Stimulated activated CD4-positive, alpha-beta T cell treated with anti-CD3 and anti-CD28 coated beads, Interleukin-15, amount 100 ng/mL, for 1 hour (primary cell): ENCODE measurements at places on chromosomes 6 and 20.

GRCh38 chr6:56521454-56521853 lies 121.2 kb downstream of the DST start:
- DNase-seq: no peak

GRCh38 chr6:142155895-142156757 lies 9.1 kb downstream of the VTA1 start:
- DNase-seq: no peak

DNA sequence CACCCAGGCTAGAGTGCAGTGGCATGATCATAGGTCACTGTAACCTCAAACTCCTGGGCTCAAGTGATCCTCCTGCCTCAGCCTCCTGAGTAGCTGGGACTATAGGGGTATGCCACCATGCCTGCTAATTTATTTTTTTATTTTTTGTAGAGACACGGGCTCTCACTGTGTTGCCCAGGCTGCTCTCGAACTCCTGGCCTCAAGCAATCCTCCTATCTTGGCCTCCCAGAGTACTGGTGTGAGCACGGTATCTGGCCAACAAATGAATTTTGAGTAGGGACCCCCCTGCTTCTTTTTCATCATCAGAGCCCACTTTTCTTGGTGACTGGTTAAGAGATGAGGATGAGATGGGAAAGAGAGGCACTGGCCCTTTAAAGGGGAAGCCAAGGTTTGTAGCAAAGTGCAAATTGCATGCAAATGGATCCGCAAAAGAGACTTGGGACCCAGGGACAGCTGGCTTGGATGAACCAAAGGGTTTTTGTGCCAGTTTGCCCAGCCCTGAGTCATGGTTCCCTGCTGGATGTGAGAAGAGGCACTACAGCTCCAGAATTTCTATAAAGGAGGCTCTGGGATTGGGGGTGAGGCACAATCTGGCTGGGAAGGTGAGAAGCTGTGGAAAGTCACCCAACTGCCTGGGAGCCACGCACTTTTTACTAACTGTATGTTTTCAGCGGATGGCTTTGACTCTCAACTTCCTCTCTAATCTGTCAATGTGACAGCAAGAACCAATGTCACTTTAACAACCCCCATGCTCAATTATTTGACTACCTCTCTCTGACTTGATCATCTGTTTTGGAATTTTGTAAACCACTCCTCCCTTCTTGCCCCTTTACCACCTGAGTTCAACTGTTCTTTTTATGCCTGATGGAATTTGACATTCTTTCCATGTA lies 58.7 kb upstream of the RNF24 start:
- DNase-seq: no peak

GRCh38 chr20:32451682-32452461 lies 93.7 kb downstream of the ASXL1 start:
- no peak for DNase-seq

DNA sequence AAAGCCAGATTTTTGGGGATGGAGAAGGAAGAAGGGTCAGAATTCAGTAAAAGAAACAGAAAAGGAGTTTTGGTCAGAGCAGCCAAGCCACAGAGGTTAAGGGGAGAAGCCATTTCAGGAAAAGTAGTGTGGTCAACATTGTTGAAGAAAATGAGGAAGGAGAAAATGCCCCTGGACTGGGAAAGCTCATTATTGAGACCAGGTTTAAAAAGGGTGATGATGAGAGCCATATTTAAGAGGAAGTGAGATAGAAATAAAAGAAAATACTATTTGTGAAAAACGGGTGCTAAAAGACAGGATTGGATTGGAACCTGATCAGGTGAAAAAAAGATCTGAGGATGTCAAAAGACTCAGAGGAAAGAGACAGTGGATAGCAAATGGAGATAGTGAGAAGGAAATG lies 75.8 kb downstream of the CEP162 start:
- DNase-seq: no peak

GRCh38 chr6:17032988-17033634 lies 68.7 kb upstream of the STMND1 start:
- no peak for DNase-seq

DNA sequence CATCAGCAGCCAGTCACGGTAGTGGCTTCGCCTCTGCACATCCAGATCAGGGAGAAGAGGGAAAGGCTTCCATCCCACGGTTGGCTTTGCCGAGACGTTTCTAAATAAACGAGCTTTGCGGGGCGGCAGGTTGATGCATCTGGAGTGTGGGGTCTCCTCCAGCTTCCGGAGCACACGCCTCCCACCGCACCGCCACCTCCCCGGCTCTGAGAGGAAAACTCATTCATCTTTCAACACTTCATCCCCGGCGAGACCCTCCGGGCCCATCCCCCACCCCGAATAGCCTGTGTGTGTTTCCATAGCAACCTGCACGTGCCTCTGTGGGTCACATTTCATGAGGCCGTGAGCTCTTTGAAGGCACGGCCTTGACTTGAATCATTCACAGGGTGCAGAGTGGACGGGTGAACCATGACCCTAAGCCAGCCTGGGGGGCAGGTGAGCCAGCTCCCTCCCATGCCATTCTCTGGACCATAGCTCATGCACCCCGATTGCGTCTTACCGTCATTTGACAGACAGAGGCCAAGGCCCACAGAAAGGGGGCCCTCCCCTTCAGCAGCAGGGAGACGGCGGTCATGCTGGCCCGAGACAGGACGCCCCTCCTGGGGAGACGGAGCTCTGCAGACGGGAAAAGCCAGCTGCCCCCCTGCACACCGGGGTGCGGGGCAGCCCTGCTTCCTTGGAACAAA lies 16.2 kb upstream of the CHRNA4 start:
- DNase-seq: no peak

DNA sequence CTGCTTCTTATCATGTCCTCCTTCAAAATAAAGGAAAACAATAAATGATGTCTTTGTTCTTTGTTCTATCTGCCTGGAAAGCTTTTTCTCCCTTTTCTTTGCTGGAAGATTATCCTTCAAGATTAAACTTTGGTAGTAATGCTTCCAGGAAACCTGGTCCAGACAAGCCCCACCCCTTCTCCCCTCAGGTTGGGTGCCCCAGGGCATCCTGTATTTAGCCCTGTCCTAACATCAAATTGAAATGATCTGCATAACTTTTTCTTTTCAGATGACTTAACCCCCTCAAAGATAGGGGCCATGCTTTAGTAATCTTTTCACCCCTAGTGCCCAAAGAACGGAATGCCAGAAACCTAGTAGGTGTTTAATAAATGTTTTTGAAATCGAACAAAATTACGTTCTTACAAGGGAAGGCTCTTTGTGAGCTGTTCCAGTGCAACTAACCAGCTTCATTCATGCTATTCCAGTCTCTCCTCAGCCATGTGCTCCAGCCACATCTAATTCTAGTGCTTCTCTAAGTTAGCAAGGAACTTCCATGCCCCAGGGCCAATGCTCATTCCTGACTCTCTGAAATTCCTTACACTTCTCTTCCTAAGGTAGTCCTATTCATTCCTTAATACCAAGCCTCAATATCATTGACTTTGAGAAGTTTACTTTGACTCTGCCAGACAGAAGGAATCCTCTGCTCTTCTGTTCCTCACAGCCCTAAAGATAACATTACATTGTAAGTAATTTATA lies 135.6 kb upstream of the BACH2 start:
- no peak for DNase-seq

DNA sequence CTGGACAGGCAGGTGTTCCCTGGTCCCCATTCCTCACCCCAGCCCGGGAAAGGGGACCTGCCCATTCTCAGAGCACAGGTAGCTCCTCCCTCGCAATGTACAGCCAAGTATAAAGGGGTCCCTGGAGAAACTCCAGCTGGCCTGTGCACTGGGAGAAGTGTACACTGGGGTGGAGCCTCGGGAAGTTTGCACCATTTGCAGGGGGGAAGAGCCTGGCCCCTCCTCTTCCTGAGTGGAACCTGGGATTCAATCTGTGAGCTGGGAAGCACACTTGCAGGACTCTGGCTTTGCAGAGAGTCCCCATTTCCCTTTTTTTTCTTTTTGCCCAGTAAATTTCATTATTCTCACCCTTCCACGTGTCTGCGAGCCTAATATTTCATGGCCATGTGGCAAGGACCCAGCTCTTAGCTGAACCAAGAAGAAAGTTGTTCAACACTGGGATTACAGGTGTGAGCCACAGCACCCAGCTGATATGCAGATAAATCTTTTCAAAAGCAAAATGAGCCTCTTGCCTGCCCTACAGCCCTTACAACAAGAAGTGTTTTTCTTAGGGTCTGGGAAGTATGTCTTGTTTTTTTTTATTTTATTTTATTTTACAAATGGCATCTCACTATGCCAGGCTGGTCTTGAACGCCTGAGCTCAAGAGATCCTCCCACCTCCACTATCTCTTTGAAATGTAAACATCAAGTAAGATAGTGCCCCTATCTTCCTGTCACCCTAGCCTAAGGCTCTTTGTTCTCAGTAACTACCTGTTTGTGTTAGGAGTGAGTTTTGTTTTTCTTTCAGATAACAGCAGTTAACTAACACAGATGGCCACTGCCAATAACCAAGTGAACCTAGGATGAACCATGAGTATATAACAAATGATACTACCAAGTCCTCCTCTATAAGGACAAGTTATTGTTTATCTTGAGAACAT lies 9.3 kb upstream of the RNGTT start:
- no peak for DNase-seq

DNA sequence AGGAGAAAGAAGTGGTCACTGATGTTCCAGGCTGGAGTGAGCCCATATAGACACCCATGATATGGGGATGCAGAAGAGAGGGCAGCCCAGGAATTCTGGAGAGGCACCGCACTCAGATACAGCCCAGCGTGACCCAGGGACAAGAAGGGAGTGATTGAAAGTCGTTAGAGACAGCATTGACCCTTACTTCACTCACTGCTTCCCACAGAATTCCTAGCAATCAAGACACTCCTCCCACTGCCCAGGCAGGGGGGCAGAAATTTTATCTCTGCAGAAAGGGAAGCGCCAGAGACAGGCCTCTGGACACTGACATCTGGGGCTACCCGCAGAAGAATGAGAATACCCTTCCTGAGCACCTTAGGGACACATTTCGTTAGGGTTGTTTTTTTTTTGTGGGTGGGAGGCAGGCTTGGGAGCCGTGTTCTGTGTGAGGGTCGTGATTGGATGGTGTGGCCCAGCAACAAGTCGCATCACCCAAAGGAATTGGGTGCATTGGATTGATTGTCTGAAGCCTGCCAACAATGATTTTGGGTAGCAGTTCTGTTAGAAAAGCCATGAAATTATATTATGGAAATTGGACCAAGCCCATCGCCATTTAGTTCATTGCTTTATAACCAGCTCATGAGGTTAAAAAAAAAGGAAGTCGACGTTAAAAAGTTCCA lies 45.9 kb upstream of the MAP3K4 start:
- no peak for DNase-seq

GRCh38 chr20:3032624-3033023 lies 10.8 kb upstream of the GNRH2 start:
- no peak for DNase-seq

DNA sequence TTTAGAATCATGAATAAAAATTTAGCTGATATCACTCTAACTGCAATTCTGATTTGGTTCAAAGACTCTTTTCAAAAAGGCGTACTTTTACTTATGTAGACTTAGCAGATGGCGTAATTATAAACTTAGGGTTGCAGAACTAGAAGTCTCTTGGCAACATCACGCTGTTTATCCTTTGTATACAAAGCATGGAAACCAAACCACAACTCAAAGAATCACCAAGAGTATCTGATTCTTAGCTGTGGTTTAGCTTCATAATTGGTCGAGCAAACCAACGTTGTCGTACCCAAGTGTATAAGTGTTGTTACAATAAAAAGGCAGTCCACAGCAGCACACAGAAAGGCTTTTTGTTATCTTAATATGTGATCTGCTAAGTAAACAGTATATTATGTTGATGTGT lies 18.2 kb downstream of the STMND1 start:
- DNase-seq: no peak

DNA sequence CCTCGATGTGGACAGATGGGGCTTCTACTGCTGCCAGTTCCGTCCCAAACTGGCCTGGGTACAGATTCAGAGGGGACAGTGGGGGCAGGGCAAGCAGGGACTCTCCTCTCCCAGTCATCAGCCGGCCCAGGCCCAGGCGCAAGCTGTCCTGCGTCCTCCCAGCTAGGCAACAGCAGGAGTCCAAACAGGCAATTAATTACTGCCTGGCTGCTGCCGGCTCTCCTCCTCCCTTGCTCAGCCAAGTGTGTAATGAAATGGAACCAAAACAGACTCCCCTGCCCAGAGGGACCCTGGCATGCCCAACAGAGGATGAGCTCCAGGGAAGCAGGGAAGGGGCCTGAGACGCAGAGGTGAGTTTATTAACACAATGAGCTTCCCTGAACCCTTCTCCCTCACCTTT lies 17.8 kb upstream of the SLC32A1 start:
- DNase-seq: no peak

- no peak for DNase-seq
Observed at GRCh38 chr6:44086931-44087574, 40.2 kb downstream of the MRPL14 start.

- DNase-seq: no peak
Observed at GRCh38 chr6:122569230-122569771, 40.9 kb upstream of the PKIB start.

GRCh38 chr6:161217628-161218027 lies 56.2 kb downstream of the AGPAT4 start:
- no peak for DNase-seq

GRCh38 chr6:5471637-5472398 lies 210.5 kb downstream of the FARS2 start:
- no peak for DNase-seq

DNA sequence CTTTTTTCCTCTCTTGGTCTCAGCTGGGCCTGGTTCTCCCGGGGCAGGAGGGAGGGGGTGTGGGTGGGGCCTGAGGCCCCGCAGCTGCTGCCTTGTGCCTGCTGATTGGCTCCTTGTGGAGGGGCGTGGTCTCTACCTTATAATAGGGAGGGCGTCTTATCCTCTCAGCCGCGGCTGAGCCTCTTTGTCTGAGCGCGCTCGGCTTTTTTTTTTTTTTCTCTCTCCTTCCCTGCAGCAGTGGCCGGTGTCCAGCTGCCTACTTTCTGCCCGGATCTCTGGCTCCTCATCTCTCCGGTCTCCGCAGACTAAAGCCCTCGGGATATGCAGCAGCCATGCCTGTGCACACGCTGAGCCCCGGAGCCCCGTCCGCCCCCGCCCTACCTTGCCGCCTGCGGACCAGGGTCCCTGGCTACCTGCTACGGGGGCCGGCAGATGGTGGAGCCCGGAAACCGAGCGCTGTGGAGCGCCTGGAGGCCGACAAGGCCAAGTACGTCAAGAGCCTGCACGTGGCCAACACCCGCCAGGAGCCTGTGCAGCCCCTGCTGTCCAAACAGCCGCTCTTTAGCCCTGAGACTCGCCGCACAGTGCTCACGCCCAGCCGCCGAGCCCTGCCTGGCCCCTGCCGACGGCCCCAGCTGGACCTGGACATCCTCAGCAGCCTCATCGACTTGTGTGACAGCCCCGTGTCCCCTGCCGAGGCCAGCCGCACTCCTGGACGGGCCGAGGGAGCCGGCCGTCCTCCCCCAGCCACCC lies 11.1 kb downstream of the FAM110A start:
- DNase-seq: peak; percentile 80
